ENCODE measurements at places on chromosomes 6 and 20. TPM values are rescaled to one million over a fixed set of nuclear protein-coding genes. Genes with fewer than 3 reads are reported as not detected.

DNA sequence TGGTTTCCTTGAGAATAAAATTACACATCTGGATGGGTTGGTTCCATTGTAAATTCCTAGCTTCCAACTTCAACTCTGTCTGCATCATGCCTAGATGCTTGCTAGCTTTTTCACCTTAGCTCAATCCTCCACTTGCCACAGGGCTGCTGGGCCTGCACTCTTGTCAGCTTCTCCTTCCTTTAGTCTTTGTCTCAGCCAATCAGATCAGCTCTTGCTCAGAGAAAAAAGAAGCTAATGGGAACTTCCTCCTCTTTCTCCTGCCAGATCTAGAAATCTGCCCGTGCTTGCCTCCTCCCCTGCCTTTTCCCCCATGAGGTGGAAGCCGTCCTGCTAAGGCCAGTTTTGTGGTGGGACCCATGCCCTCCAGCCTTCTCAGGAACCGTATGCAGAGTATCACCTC is 18.5 kb downstream of the RAE1 start:
- DNase-seq: no peak

DNA sequence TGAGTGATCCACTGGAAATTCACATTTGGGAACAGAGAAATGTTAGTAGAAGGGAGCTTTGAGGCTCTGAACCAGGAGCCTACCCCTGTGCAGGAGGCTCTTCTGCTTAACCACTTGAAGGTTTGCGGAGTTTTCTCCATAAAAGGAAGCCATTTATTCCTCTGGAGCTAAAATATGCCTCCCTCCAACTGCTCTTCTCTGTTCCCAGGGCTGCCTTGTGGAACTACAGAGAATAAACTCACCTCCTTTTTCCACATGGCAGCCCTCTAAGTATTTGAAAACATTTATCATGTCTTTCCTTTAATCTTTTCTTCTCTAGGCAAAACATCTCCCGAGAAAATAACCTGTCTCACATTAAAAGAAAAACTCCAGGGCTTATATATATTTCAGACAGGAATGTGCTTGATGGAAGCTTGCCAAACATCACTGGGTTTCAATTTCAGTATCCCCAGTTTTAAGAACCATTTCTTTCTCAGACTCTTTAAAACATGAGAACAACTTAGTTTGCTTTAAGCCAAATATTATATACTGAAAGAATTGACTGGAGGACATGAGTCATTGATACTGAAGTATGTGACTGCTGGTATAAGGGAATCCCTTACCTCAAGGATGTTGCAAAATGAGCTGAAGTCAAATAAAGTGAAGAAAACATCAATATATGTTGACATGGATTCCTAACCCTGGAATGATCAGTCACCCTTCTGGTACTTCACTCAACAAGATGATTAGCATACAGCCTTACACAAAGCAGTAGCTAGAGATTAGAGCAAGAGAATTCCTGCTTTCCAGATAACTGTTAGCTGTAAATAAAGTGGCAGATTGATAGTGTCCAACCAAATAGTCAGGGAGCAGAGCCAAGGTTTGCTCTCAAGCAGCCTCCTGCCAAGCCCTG is 74.0 kb downstream of the ZBTB2 start:
- DNase-seq: peak; percentile 8

GRCh38 chr6:116392132-116393013 is 21.6 kb downstream of the DSE start:
- DNase-seq: no peak

The GCNT2 gene
- polyA plus RNA-seq: 16.7 TPM

GRCh38 chr6:169646906-169647567 is 54.8 kb downstream of the WDR27 start:
- no peak for DNase-seq

The PI16 gene
- not detected for polyA plus RNA-seq

GRCh38 chr20:51542033-51542570 is 417 bp downstream of the NFATC2 start:
- DNase-seq: no peak

GRCh38 chr6:91366781-91367180 is 779.9 kb upstream of the MAP3K7 start:
- no peak for DNase-seq

DNA sequence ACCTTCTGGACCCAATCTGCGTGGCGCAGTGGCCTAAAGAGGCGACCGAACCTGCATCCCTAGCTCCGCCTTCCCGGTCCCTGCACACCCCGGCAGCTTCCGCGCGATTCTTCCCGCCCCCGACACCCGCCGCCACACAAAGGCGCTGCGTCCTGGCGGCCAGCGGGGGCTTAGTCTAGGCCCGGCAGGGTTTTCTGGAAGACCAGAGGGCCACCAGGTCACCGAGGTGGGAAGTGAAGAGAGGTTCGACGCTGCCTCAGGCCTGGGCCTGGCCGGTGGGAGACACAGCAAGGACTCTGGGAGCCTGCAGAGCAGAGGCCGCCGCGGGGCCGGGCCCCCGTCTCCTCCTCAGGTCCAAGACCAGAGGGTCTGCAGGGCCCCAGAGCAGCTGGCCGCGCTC is 154.9 kb downstream of the OR2B2 start:
- no peak for DNase-seq

The FHL5 gene
- polyA plus RNA-seq: not detected

The PRRC2A gene
- 60.7 TPM for polyA plus RNA-seq

- peak; percentile 74 for DNase-seq
These were observed 771 bp downstream of the ARFRP1 start for GRCh38 chr20:63706852-63707557.

The TMEM244 gene
- polyA plus RNA-seq: not detected

The CUL9 gene
- 12.7 TPM for polyA plus RNA-seq

DNA sequence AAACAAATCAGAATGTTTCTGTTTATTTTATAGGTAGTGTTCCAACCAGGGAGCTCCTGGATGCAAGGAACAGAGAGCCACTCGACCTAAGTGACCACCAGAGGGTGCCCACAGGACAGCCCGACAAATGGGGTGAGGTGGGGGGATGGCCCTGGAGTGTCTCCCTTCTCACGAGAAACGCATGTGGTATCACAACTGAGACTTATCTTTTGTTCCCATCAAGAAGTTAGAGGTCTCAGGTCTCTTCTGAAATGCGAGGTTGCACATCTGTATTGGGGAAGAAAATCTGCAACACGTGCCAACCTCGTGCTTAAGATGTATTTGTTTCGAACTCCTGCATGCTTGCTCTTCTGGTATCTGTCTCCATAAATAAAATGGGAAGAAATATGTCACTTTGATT is 104.0 kb downstream of the ISM1 start:
- DNase-seq: peak; percentile 75

The PLAGL2 gene
- 9.3 TPM for polyA plus RNA-seq

GRCh38 chr6:19410481-19410880 is 426.7 kb upstream of the ID4 start:
- peak; percentile 3 for DNase-seq

The RANBP9 gene
- 15.2 TPM for polyA plus RNA-seq

The ELOVL5 gene
- 82.1 TPM for polyA plus RNA-seq

DNA sequence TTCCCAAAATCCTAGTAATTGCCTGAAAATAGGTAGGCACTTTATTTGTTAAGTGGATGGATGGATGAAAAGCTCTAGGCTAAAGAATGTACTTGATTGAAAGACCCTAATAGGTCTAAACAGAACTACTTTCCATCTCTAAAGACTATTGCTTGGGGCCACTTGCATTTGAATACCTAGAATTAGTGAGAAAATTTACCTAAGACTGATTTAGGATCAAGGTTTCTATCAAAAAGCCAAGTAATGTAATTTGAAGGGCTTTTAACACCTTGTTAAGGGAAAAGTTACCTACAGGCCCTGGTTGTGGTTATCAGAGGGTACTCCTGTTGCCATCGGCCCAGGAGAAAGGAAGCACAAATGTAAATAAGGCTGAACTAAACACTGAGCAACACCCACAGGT is 580.7 kb downstream of the LMBRD1 start:
- DNase-seq: no peak

- DNase-seq: no peak
These were observed 17.3 kb downstream of the DSTN start for GRCh38 chr20:17587148-17587547.

DNA sequence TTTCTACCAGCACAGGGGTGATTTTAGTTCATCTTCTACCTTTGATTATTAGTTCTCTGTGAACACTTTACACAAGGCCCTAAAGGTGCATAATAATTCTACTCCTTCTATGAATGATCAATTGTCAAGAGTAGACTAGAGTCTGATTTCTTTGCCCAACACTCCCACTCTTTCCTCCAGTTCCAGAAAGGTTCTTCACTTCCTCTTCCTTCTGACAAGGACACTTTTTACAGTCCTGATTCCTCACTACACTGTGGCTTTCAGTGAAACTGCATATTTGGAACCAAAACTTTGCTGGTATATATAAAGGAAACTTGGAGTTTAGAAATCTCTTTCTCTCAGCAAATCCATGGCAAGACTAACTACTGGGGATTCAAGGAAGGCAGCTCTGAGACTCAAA is 10.6 kb upstream of the RSPO3 start:
- DNase-seq: no peak

DNA sequence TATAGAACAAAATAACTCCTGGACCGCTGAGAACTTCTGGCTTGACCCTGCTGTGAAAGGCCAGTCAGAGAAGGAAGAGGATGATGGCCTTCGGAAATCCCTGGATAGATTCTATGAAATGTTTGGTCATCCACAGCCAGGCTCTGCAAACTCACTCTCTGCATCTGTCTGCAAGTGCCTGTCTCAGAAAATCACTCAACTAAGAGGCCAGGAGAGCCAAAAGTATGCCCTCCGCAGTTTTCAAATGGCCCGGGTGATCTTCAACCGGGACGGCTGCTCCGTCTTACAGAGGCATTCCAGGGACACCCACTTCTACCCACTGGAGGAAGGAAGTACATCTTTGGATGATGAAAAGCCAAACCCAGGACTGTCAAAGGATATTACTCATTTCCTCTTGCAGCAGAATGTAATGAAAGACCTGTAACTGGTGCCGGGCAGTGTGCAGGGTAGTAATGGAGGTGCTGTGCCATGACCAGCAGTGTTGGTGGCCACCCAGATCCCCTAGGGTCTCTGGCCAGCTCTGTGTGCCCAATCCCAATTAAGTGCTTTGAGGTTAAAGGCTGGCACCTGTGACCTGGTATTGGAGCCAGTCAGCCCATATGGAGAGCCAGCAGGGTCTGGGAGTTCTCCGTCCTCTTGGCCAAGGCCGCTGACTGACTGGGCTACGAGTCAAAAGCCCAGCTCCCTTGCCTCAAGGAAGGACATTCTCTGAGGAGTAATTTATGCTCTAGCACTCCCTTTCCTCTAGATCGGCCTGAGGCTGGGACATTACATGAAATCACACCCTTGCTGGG is 87.1 kb downstream of the TRMT6 start:
- no peak for DNase-seq

The BPI gene
- not detected for polyA plus RNA-seq

- no peak for DNase-seq
These were observed 16.9 kb upstream of the SLC16A10 start for GRCh38 chr6:111070105-111071005.

The DDO gene
- polyA plus RNA-seq: 0.08 TPM

- peak; percentile 81 for DNase-seq
These were observed 95.5 kb downstream of the PRND start for GRCh38 chr20:4817230-4817671.

DNA sequence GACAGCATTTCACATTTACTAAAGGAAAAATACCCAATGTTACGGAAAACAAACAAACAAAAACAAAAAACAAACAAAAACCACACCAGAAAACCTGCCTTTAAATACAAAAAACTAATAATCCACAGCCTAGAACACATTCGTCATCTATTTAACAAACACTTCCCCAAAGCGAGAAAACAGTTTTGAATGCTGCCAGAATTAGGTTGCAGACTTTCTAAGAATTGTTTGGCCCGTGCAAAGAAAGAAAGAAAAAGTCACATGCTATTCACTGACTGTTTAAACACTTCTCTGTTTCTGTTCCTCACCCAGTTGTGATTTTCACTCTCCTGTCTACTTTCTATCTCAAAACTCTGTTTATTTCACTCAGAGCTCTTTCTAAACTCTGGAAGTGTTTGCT is 52.5 kb downstream of the BCAS1 start:
- no peak for DNase-seq

DNA sequence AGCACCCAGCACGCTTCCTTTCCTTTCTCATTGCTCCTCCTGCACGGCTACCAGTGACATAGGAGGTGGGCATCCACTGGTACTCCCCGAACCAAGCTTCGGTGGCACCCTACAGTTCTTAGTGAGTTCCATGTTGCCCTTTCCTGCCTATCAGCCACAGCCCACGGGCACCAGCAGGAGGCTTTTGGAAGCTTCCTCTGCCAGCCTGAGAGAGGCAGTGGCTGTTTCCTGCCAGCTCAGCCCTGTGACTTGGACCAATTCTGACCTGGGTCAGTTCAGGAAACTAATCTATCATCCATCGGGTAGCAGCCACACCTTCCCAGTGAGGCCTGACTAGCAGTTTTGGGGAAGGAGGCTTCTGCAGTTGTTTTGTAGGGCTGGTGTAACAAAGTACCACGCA is 176.4 kb upstream of the UST start:
- DNase-seq: no peak

GRCh38 chr6:132490024-132490423 is 22.9 kb downstream of the STX7 start:
- no peak for DNase-seq

The HLA-DRB1 gene
- not detected for polyA plus RNA-seq

DNA sequence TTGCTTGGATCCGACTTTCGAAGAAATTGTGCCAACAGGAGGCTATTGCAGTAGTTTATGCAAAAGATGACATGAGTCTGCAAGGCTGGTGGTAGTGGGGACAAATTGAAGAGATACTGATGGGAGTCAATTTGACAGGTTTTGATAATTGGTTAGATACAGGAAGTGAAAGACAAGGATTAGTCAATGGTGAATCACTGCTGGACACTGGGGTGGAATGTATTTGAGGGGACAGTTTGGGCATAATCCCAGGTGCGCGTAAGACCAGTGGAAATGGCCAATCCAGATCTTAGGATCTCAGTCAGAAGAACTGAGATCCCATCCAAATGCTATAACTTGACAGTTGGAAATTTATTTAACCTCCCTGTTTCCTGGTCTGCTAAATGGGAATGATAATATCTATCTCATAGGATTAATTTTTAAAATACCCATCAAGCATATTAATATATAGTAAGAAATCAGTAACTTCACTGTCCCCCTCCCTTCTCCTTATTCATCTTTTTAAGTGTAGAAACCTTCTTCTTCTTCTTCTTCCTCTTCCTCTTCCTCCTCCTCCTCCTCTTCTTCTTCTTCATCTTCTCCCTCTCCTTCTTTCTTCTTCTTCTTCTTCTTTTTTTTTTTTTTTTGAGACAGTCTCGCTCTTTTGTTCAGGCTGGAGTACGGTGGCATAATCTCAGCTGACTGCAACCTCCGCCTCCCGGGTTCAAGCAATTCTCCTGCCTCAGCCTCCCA is 30.9 kb upstream of the ERVFRD-1 start:
- DNase-seq: no peak

DNA sequence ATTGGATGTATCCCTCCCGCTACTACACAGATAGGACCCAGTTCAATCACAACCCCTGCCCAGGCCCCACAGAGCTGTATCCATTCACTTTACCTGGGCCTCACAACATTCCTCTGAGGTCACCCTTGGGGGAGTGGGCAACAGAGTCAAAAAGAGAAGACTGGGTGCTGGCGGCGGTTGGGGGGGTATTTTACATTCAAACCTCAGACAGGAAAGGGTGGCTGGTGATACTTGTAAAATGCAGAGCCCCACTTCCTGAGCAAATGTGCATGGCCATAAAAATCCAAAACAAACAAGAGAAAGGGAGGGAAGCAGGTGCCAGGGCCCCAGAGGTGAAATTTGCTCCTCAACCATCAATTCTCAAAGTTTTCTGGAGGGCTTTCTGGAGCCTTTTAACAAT is 3.5 kb downstream of the LRFN2 start:
- DNase-seq: no peak
